ENCODE measurements at places on chromosomes 13 and 19.

- DNase-seq = no peak
Observed at GRCh38 chr13:39315796-39316195, 277.5 kb downstream of the NHLRC3 start.

DNA sequence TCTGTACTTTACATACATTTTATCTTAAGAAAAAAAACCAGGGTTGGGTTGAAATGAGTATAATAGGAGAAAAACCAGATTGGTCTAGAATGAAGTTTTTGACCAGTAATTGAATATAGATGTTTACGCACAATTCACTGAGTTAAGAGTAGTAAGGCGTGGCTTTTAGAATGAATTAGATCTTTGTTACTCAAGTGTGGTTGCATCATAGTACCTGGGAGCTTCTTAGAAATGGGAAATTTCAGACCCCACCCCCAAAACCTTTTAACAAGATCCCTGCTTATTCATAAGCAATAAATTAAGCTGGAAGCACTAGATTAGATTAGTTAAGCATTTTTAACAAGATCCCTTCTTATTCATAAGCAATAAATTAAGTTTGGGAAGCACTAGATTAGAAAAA lies 28.7 kb upstream of the LMO7 start:
- no peak for DNase-seq

GRCh38 chr19:3955688-3956087 lies 15.2 kb downstream of the DAPK3 start:
- DNase-seq = no peak

DNA sequence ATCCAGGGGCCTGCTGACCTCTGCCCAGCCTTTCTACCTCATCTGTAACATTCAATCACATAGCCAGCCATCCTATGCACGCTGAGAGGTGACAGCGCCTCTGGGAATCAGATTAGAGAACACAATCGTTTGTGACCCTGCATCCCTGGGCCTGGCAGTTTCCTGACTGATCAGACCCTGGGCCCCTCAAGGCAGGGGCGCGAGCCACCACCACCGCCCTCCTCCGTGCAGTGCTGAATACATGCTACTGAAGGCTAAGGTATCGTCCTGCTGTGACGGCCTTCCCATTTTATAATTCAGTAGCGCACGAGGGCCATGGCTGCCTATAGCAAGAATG lies 1.3 kb downstream of the TMTC4 start:
- DNase-seq = no peak

DNA sequence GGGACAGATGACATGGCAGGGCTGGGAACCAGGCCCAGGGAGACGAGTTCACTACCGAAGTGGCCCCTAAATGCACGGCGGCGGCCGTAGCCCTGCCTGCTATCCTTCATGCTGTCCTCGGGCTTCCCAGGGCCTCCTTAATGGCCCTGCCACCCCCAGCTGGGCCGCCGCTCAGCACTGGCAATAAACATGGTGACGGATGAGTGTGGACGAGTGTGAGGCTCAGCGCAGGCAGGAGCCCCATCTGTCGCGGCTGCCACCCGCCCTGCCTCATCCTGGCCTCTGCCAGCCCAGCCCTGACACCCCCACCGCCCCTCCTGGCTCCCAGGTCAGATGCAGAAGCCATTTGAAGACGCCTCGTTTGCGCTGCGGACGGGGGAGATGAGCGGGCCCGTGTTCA lies 13.6 kb downstream of the PIN1 start:
- no peak for DNase-seq

DNA sequence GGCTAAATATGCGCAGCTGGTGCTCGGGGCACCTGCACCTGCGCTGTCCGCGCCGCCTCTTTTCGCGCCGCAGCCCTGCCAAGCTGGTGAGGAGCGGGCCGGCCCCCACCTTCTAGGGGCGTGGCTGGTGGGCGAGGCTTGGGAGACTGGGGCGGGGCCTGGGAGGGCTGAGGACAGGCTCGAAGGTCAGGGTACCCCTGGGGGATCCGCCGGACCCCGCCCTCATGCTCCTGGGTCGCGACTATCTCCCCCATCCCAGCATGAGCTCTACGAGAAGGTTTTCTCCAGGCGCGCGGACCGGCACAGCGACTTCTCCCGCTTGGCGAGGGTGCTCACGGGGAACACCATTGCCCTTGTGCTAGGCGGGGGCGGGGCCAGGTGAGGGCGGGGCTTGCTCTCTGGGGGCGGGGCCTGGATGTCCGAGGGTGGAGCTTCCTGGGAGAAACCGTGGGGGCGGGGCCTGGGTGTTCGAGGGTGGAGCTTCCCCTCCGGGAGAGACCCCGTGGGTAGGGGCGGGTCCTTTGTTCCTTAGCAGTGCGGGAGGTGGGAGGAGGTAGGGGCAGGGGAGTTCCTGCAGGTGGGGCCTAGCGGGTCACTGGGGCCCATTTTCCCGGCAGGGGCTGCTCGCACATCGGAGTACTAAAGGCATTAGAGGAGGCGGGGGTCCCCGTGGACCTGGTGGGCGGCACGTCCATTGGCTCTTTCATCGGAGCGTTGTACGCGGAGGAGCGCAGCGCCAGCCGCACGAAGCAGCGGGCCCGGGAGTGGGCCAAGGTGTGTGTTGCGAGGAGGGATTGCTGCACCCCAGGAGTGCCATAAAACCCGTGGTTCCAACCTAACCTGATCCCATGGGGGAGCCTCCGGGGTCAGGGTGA lies 19.7 kb downstream of the PNPLA6 start:
- DNase-seq = no peak

DNA sequence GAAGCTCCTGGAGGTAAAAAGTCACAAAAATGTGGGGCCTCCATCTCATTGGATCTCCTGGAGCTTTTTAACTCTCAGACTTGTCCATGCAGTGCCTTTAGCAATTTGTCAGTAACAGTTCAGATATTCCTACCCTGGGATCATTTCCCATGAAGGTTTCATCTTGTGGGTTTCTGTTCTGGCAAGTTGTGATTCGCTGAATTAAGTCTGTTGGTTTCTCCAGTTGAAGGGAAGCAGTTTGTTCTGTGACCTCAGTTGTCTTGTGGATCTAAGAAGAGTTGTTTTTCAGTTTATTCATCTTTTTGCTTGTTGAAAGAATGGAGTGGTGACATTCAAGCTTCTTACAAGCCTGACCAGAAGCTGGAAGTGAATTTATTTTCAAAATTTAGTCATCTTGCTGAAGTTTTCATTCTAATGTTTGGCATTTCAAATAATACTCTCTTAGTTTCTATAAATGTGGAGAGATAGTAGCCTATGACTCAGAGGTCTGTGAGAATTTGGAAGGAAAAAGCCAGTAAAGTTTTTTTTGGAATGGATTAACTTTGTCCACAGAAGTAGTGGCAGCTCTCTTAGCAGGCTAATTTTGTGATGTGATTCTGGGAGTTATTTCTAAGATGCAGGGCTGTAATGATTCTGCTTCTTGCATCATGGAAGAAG lies 120.1 kb upstream of the CSNK1A1L start:
- no peak for DNase-seq

DNA sequence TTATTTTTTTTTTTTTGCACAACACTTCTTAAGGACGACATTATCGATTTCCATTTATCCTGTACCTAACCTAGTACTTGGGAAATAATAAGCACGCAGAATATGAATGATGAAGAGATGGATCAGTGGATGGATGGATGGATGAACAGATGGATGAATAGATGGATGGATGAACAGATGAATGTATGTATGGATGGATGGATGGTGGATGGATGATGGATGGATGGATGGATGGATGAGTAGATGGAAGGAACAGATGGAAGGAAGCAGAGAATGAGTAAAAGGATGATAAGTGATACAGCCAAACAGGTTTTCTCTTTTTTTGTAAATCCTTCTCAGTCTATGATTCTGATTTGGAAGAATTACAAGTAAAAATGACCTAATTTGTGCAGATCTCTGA lies 166.9 kb downstream of the COL4A1 start:
- no peak for DNase-seq

DNA sequence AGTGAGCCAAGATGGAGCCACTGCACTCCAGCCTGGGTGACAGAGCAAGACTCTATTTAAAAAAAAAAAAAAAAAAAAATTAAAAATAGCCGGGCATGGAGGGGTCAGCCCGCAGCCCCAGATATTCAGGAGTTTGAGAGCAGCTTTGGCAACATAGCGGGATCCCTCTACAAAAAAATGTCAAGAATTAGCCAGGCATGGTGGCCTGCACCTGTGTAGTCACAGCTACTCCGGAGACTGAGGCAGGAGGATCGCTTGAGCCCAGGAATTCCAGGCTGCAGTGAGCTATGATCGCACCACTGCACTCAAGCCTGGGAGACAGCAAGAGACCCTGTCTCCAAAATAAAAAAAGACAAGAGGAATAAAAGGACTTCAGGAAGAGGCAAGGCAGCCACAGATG lies 716 bp downstream of the AP1M2 start:
- DNase-seq = no peak

DNA sequence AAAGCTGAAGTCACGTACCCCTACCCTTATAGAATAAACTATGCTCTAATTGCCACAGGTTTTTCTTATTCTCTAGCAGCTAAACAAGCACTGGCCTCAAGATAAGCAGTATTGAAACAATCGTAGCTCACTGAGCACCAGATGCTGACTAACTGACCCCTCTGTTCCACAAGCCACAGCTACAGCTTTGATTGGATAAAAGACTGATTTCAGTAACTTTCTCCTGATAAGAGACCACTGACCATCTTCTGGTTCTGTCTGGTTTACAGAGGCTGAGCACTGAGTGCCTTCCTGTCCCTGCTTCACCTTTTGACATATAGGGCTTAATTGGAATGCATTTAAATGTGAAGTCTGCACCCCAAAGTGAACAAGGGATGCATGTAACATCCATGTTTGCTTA lies 8.4 kb upstream of the RAP2A start:
- DNase-seq = no peak

DNA sequence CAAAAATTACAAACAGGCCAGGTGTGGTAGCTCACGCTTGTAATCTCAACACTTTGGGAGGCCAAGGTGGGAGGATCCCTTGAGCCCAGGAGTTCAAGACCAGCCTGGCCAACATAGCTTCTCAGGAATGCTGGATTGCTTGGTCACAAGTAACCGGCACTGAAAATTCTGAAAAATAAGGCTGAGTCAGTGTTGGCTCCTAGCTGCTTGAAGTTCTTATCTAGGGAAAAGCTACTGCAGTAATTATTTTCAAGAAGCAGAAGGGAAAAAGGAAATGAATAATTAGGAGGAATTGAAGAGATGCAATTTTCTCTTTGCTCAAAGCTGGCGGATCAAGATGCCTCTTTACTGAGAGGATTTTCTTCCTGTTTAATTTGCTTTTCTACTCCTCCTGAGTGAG lies 75.0 kb upstream of the GTF3A start:
- DNase-seq = no peak

DNA sequence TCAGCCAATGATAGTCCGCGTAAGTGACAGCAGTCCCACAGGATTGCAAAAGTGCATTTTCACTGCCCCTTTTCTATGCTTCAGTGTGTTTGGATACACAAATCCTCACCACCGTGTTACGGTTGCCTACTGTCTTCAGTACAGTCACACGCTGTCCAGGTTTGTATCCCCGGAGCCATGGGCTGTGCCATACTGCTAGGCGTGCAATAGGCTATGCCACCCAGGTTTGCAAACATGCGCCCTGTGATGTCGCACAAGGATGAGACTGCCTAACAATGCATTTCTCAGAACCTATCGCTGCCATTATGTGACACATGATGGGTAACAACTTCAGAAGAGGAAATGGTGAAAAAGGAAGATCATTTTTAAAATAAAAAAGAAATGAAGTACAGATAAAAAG lies 16.8 kb upstream of the ADPRHL1 start:
- DNase-seq = no peak

DNA sequence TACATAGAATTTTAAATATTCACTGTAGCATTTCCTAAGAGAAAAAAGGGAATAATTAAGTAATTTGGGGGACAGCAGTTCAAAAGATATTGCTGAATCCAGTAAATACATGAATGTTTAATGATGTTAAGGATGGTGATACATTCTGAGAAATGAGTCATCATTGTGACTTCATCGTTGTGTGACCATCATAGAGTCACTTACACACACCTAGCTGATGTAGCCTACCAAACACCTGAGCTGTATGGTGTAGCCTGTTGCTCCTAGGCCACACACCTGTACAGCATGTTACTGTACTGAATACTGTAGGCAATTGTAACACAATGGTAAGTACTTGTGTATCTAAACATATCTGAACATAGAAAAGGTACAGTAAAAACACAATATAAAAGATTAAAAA lies 34.8 kb downstream of the ATP7B start:
- DNase-seq = no peak

DNA sequence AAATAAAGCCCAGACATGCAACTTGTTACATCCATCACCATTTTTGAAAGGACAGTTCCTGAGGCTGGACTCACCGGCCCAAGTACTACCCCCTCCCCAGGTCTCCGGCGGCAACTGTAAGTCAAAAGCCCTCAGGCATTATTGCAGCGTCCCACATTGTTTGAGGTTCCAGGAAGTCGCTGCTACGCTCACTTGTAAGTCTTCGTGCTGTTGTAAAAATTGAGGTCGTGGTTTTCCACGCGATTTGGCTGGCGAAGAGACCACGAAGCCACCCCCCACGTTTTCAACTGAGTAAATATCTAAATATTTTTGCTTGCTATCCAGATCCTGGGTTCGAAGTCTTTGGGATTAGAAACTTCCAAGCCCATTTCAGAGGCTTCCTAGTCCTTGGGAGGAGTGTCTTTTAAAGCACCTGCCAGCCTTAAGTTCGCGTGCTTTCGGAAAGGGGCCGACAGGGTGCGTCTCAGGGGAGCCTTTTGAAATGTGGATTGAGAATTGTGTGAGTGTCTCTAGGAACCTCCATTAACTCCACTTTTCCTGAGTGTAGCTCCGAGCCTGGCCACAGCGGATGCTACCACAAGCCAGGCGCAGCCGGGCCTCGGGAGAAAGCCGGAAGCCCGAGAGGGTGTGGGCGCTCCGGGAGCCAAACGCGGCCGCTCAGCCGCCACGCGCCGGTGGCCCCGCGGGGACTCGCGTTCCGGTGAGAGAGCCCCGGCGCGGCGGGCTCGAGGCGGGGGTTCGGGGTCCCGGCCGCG lies 434 bp upstream of the FNDC3A start:
- DNase-seq = no peak

GRCh38 chr19:8069096-8069973 lies 16.8 kb downstream of the CCL25 start:
- no peak for DNase-seq

- DNase-seq = no peak
Observed at GRCh38 chr19:30549151-30549550, 177.0 kb downstream of the ZNF536 start.

DNA sequence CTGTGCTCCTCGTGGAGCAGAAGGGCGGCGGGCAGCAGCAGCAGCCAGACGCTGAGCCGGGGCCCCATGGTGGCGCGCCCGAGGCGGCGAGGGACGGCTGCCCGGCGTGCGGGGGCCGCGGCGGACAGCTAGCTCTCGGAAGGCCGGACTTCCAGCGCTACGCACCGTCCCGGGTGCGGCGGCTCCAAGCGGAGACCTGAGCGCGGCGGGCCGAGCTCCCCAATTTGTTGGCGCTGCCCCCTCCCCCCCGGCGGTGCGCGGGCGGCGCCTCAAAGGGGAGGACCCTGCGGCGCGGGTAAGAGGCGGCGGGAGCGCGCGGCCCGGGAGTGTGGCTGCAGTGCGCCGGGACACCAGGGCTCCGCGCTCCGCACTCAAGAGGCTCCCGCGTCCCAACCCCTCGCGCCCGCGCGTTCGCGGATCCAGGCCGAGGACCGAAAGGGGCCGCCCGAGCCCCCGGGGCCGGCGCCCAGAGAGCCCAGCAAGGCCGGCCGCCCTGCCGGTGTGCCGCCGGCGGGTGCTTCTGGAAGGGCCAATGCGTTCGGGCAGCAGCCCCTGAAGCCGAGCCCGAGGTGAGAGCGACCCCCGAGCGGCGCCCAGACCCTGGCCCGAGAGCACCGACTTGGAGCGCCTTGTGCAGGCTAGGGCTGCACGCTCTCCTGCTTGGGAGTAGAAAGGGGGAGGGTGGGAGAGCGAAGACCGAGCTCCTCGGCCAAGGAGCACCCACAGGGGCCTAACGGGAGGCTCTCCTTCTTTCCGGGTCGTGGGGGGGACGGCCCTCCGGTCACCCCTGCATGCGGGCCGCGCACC lies at the start of the genes COL4A1 and COL4A2:
Gene COL4A1, minus strand, starts transcription at position 198 of the 807 bp plus-strand sequence. Its CDS starts 130 bp downstream, at position 68.
Gene COL4A2, plus strand, starts transcription at position 325 of the 807 bp plus-strand sequence. CDS start 620 bp downstream, outside the sequence.
- no peak for DNase-seq

Data from cortex of kidney (tissue), 1 donor.